ENCODE measurements at places on chromosomes 7 and 10. TPM values are rescaled to one million over a fixed set of nuclear protein-coding genes. Genes with fewer than 3 reads are reported as not detected.

DNA sequence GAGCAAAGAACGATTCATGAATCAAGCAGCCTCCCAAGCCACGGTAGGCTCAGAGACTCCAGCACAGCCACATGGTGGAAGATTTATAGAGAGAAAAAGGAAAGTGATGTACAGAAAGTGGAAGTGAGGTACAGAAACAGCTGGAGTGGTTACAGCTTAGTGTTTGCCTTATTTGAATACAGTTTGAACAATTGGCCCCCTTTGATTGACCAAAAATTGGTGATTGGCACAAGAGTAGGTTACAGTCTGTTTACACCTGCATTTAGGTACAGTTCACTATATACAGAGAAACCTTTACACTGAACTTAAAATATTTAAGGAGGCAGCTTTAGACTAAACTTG lies 136.4 kb upstream of the ASAH2 start:
- DNase-seq, result no peak

GRCh38 chr10:117796130-117796745 lies 250.5 kb downstream of the RAB11FIP2 start:
- DNase-seq, result no peak

Gene FAM131B
- total RNA-seq, result 0.48 TPM

Gene EN2
- total RNA-seq, result not detected

- DNase-seq, result no peak
Observed at GRCh38 chr7:43332193-43332796, 219.8 kb downstream of the HECW1 start.

- DNase-seq, result no peak
Observed at GRCh38 chr10:71771204-71771603, 2.1 kb downstream of the VSIR start.

Gene PHKG1
- total RNA-seq, result 11.7 TPM

Gene MLXIPL
- 1.3 TPM for total RNA-seq

DNA sequence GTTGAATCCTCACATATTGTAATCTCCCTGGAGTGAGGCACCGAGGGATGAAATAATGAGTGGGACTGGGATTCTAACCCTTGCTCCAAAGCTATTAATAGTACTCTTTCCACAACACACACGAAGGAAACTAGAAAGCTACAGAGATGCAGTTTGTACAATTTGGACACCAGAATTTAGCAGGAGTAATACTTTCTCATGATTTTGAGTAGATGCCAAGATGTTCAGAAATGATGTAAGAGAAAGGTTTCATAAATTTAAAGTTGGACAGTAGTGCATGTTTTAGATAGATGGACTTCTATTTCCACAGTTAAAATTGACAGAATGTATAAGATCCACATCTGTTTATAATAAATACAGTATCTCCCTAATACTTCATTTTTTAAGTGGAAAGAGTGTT lies 46.5 kb downstream of the PRR15 start:
- DNase-seq, result no peak

All from right atrium auricular region (tissue), 2 donors.